ENCODE measurements at places on chromosomes 12 and 14.

- no peak for DNase-seq
These were observed 25.1 kb upstream of the ATP2B1 start for GRCh38 chr12:89733579-89734201.

GRCh38 chr12:104263580-104264358 is 39.8 kb upstream of the EID3 start:
- DNase-seq = no peak

DNA sequence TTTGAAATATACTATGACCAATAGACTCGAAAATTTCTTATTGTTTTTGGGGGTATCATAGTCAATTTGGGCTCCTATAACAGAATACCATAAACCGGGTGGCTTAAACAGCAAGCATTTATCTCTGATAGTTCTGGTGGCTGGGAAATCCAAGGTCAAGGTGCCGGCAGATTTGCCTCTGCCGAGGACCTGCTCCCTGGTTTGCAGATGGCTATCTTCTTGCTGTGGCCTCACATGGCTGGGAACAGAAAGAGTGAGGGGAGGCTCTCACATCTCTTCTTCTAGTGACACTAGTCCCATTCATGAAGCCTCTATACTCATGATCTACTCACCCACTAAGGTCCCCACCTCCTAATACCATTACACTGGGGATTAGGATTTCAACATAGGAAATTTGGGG is 70.7 kb downstream of the BORCS5 start:
- no peak for DNase-seq

DNA sequence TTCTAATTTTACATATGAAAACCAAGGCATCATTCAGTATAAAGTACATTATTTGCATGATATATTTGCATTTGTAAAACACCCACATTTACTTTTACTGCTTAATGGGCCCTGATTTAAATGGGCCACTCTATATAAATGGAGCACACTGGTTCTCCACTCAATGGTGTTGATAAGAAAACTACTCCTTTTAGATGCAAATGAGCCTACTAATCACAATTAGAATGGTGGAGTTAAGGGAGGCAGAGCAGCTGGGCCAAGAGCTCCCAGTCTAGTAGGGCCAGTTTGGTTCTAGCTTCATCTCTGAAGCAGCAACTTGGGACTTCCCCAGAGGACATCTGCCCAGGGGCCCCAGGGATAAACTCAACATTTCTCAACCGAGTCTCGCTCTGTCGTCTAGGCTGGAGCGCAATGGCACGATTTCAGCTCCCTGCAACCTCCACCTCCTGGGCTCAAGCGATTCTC is 120.7 kb downstream of the FOXN3 start:
- no peak for DNase-seq

- DNase-seq = no peak
These were observed 24.5 kb downstream of the JDP2 start for GRCh38 chr14:75452324-75452723.

GRCh38 chr12:95548539-95549391 is 2.5 kb downstream of the USP44 start:
- DNase-seq = no peak

GRCh38 chr14:77208291-77208978 is 26.8 kb downstream of the TMEM63C start:
- DNase-seq = peak; percentile 17

DNA sequence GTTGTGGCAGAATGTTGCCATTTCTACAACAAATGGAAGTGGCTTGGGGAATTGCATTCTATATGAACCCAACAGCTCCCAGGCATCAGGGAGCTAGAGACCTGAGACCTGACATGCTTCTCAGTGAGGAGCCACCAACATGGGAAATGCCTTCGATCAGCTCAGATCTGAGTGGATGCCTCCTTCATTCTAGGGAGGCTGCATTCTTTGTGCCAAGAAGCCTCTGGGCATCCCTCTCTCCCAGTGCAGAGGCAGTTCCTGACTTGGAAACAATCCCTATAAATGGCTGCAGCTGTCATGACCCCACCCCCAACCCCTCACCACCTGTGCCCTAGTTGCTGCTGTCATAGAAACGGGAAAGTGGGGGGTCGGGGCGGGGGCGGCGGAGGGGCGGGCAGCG is 196.3 kb downstream of the PPM1H start:
- DNase-seq = no peak

DNA sequence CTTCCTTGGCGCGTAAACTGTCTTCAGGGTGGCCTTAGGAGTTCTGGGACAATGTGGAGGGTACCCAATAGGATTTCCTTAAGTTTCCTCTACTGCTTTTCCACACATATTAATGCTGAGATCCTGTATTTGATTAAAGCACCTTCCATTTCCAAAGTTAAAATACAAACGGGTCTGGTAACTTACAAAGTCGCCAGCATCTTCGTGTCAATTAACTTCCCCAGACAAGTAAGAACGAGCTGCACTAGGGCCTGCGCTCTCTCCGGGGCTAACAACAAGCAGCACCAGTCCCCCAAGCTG is 130.9 kb downstream of the NDUFA12 start:
- no peak for DNase-seq
